ENCODE measurements at places on chromosomes 7 and 10. TPM values are rescaled to one million over a fixed set of nuclear protein-coding genes. Genes with fewer than 3 reads are reported as not detected.

Gene SGCE
- 0.19 TPM for total RNA-seq

Gene SFTPD
- not detected for total RNA-seq

GRCh38 chr10:122056431-122057094 lies 67.6 kb downstream of the TACC2 start:
- DNase-seq = no peak

Gene GPRIN2
- total RNA-seq = not detected

Gene CPEB3
- total RNA-seq = 3.3 TPM

- DNase-seq = no peak
Observed at GRCh38 chr7:83695128-83695960, 46.4 kb upstream of the SEMA3E start.

GRCh38 chr7:139634087-139634486 lies 110.6 kb downstream of the CLEC2L start:
- no peak for DNase-seq

Gene TMEM229A
- not detected for total RNA-seq

DNA sequence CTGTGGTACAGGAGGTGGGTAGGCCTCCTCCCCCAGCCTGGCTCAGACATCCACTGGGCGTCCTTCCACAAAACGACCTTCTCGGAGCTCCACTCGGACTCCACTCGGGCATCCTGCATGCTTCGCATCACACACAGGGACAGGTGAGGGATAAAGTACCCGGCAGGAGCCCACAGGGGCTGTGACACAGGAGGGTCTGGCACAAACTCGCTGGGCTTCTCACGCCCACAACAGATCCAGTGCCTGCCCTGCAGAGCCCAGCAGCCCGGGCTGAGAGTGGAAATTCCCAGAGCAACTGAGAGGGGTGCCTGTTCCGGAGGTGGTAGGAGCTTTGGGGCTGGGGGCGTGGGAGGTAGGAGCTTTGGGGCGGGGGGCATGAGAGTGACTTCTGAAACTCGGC lies 108.4 kb downstream of the MKI67 start:
- no peak for DNase-seq

DNA sequence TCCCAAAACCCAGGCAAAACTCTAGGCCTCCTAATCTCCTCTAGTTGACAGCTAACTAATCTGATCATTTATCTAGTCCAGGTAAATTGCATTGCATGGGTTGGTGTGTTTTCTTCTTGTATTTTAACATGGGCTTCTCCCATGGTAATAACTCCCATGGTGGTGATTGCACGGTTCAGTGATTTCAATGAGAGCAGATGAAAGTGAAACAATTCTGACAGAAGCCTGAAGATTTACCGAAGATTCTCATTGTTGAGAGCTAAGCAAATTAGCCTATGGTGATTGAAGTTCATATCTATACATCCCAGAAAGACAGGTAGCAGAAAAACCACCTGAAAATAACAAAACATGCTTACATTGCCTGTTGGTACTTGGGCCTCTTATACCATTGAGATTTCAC lies 26.6 kb upstream of the LIPN start:
- no peak for DNase-seq

Gene NFE2L3
- total RNA-seq = 49.5 TPM

GRCh38 chr7:27171637-27172314 lies 2.3 kb downstream of the HOXA10 start:
- DNase-seq = no peak

Measured in naive thymus-derived CD4-positive, alpha-beta T cell (primary cell).